ENCODE measurements at places on chromosomes 4 and X. TPM values are rescaled to one million over a fixed set of nuclear protein-coding genes. Genes with fewer than 3 reads are reported as not detected.

Gene IQSEC2
- 3.1 TPM for total RNA-seq

Gene SLIT2
- total RNA-seq: 36.4 TPM

Gene GC
- total RNA-seq: not detected

Gene BANK1
- under 0.01 TPM for total RNA-seq

Gene ZNF630
- total RNA-seq: 0.54 TPM

Gene CFAP97
- total RNA-seq: 21.6 TPM

Gene SFRP2
- total RNA-seq: not detected

Gene DUX4
- not detected for total RNA-seq

Gene MAGEC2
- not detected for total RNA-seq

Gene SNCA
- 56.8 TPM for total RNA-seq

Gene CORIN
- total RNA-seq: 1.9 TPM

Gene TCEAL2
- total RNA-seq: not detected

Gene F8A3
- 1.3 TPM for total RNA-seq

Gene TACC3
- total RNA-seq: 11.0 TPM

Gene FAAH2
- 0.09 TPM for total RNA-seq

Gene KLB
- total RNA-seq: under 0.01 TPM

Gene GPM6B
- 2.4 TPM for total RNA-seq

Gene FRMPD4
- total RNA-seq: under 0.01 TPM

Gene CENPI
- total RNA-seq: 9.5 TPM

Gene GAGE12F
- total RNA-seq: not detected

Gene EGF
- total RNA-seq: not detected

Gene AADAT
- 0.81 TPM for total RNA-seq

Gene SMR3B
- total RNA-seq: not detected

Data from endothelial cell of coronary artery (primary cell).